T-helper 9 cell (primary cell): ENCODE measurements at places on chromosomes 3 and 15.

DNA sequence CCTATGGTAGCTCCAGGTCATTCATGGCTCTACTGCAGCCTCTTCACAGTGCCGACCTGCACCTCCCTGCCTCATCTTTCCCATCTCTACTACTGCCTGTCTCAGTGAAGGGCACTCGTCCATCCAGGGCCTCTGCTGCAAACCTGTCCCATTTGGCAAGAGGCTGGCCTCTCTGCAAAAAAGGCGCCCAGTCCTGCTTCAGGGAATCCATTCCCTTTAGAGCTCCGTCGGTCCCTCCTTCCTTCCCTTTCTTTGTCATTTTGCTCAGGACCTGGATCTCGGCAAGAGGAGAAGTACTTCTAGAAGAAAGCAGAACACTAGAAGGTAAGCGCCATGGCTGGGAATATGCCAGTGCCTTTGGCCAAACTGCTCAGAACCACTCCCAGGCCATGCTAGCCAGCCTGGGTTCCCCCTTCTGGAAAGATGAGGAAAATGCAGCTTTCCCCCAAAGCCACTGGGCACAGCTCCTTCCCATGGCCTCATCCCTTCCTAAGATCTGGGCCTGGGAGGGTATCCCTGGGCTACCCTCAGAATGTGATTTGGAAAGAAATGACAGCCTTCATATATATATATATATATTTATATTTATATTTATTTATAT lies 6.4 kb upstream of the ISL2 start:
- no peak for DNase-seq

GRCh38 chr3:54014067-54014466 lies 108.3 kb upstream of the CACNA2D3 start:
- DNase-seq, result no peak

GRCh38 chr3:118144919-118145318 lies 889.7 kb downstream of the IGSF11 start:
- no peak for DNase-seq

- DNase-seq, result no peak
Measured at GRCh38 chr15:29773000-29773399, 49.3 kb downstream of the TJP1 start.

DNA sequence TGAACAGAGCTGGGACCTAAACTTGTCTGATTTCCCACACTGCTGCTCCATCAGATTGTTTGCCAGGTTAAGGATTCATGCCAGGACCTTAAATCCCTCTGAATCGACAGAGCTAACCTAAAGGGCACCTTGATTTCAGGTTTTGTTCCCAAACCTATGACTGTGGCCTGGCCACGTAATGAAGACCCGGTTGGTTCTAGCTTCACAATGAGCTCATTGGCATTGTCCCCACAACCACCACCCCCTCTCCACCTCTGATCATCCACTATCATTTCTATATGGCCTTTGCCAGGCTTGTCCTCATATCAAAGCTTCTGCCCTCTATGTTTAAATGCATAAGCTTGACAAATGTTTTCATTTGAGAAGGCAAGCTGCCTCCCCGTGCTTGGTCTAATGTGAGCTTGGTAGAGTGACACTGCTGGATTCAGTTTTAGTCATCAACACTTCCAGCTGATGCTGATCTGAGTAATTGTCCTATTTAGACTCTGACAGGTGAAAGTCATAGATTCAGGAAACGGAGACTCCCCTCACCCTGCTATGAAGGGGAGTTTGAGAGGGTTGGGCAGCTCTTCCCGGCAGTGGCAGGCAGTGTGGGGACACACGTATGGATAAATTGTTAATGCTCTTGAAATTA lies 407.1 kb upstream of the CFAP20DC start:
- DNase-seq, result no peak

DNA sequence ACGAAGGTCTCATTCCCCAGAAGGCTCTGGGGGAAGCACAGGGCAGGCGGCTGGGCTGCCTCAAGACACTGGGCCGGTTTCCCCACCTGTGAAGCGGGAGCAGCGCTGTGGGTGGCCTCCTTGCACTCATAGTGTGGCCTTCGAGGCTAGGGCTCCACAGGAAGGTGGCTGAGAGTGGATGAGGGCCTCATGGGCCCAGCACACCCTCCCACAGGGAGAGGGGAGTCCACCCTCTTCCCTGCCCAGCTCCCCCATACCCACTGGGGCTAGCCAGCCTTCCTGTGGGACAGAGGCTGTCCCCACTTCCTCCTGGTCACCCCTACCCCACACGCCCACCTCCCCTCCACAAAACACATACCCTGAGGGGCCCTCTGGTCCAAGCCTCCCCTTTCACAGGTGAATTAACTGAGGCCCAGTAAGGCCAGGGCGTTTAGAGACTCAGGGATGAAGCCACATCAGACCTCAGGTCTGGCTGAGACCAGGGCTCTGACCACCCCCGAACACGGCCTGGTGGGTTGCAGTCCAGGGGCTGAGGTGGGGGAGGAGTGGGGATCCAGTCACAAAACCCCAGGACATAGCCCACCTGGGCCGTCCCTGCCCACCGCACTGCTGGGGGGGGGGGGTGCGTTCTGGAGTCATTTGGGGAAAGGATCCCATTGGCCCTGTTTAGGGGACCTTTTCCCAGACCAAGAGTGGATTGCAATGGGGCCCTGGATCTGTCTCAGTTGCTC lies 1.1 kb downstream of the ANPEP start:
- no peak for DNase-seq

- DNase-seq, result no peak
Measured at GRCh38 chr3:195154793-195155535, 116.0 kb downstream of the XXYLT1 start.

- no peak for DNase-seq
Measured at GRCh38 chr3:169085827-169086226, 577.7 kb downstream of the MECOM start.

GRCh38 chr3:75332794-75333193 lies 331.3 kb upstream of the FRG2C start:
- DNase-seq, result no peak

DNA sequence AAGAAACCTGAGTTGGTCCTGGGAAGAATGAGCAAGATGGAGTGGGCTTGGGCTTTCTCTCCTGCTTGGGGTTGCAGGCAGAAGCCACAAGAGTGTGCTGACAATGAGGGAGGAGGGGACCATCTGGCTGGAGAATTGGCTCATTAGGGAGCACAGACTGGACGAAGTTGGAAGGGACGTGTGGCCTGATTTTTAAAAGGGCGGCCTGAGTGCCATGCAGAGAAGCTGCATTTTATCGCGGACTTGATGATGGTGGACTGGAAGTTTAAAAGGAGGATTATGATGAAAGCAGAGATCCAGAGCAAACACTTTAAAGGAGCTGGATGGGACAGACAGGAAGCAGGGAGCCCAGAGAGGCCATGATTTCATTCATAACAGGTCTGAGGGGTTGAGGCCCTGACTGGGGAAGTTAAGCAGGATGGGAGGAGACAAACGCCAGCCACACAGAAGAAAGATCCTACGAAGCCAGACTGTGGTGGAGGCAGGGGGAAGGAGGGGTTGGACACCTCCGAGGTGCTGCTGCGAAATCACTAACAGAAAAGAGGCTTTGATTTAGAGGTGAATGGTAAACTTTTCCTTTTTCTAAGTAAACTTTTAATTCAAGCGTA lies 23.6 kb downstream of the TLNRD1 start:
- no peak for DNase-seq

DNA sequence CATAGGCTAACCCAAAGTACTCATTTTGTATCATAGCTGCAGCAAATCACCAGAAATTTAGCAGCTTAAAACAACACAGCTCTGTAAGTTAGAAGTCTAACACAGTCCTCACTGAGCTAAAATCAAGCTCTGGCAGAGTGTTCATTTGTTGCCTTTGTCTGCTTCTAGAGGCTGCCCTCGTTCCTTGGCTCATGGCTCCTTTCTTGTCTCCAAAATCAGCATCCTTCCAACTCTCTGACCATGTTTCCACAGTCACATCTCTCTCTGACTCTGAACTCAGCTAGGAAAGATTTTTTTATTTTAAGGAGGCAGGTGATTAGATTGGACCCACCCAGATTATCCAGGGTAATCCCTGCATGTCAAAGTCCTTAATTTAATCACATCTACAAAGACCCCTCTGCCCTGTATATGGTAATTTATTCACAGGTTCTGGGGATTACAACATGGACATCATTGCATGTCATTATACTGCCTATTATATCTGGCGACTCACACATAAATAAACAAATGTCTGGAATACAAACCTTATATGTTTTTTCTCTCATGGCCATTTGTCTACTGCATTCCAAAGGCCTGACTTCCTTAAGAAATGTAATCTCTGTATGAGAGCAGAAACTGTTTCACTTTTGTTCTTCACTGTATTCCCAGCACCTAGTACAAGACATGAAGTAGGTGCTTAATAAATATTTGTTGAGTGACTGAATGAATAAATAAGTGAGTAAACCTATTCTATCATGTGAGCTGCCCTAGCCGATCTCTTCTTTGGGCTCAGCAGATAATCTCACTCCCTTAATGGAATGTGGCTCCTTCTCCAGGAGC lies 15.1 kb upstream of the UACA start:
- no peak for DNase-seq

GRCh38 chr3:61601831-61602230 lies 40.5 kb downstream of the PTPRG start:
- DNase-seq, result no peak

- DNase-seq, result no peak
Measured at GRCh38 chr3:94778289-94778688, 715.4 kb downstream of the NSUN3 start.

DNA sequence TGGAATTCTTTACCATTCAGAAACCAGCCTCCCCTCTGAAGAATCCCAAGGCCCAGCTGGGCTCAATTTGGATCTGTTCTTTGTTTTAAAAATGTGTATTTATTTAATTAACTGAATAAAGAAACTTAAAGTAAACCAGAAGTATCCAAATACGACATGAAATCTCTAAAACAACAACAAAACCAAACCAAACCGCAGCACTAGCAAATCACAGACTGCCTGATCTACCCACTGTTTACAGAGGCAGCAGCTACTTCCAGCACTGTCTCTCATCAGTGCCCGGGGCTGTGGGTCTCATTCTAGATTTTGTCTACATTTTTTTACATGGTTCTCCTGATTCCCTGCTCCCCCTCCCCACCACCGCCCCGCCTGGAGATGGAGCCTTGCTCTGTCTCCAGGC lies 2.3 kb downstream of the FLNB start:
- DNase-seq, result no peak

- no peak for DNase-seq
Measured at GRCh38 chr15:62444104-62445022, 279.3 kb upstream of the C2CD4B start.

DNA sequence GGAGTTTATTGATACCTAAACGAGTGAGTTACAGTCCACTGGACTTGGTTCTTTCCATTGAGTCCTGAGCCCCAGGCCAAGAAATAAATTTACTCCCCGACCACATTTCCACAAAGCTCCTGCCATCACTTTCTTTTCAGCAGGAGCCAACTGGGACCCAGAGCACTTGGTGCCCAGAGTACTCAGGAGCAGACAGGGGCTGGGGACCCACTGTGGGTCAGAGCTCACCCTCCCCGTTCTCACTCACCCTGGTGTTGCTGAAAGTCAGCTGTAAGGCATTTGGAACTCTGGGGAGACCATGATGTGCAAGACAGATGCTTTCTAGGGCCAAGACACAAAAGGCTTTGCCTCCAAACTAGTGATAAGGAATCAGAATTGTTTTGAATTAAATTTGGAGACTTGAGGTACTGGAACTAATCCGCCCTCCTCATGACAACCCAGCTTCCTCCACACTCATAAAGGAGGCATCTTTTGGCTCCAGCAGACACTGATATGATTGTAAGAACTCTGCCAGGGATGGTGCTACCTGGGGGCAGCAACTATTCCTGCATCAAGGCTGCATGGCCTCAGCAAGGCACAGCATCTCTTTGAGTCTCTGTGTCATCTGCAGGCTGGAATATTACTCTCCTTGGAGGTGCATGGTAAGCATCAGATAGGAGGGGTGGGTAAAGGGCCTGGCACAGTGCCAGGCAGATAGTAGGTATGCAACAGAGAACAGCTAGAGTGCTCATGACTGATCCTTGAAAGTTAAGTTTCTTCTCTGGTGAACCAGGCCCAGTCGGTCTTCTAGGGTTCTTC lies 7.3 kb upstream of the CAMK1 start:
- no peak for DNase-seq

DNA sequence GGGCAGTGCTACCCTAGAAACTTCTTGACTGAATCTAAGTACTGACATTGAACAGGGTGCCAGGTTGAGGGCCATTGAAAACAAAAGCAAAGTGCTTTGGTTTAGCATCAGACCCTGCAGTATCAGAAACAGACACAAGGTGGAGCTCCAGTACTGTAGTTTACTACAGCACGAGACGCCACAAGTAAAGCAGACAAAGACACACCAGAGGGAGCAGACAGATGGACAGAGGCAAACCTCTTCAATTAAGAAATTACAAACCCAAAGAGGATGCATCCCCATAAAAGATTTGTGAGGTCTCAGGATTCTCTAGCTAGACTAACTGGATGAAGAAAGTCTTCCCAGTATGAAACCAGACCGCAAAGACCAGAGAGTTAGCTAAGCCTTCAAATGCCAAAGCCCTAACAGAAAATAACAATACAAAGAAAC lies 16.6 kb downstream of the TOP2B start:
- peak; percentile 81 for DNase-seq

DNA sequence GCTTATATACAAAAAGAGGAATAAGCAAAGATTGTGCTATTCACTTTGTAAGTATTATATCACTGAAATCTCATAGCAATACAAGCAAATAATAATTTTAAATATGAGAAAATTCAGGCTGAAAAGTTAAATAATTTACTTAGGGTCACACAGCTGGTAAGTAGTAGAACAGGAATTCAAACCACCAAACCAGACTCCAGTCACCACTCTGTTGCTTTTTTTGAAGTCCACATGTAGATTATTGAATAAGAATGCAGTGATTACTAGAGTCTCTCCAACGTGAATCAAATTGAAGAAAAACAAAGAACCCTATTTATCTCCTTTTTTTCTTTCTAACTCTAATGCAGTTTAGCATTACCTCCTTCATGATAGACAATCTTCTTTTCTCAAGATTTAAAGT lies 15.9 kb downstream of the SPICE1 start:
- DNase-seq, result no peak

GRCh38 chr15:45662375-45662774 lies 27.5 kb downstream of the SQOR start:
- DNase-seq, result no peak

DNA sequence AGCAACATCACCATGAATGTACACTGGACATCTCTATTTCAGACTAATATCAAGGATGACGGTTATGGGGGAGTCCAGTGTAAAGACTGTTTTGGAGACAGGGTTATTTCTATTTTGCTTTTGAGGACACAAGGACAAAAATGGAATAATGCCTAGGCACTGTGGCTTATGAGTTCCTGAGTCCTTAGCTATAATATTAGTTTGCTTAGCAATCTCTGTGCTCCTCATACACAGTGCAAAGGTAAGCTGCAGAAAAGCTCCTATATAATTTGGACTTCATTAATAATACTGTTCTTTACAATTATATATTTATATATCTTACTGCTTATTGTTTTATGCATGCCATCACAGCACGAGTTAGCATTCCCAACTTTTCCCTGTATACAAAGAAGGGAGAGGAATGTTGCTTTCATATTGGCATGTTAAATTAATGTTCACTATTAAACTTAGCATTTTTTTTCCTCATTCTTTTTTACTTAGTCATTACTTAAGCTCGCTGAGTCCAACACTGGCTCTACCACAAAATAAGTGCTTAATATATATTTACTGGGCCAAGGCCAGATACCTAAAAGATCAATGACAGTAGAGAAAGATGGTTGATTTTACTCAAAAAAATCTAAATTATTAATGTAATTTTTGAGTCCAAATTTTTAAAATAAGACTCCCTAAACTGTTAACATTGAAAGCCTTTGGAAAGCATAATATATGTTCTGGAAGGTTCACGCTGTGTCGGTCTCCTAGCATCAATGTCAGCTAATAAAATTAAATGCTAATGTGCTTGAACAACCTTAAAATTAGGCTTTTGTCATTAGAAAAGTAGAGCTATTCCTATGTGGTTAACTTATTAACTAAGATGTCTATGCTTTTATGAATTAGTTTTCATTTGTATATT lies 13.8 kb downstream of the THBS1 start:
- no peak for DNase-seq
